ENCODE measurements at places on chromosomes 4 and X.

- no peak for DNase-seq
These were observed 157.1 kb upstream of the FTHL17 start for GRCh38 chrX:31228909-31229308.

GRCh38 chr4:63589796-63590195, 819.5 kb downstream of the TECRL start:
- DNase-seq = no peak

- DNase-seq = no peak
These were observed 89.0 kb downstream of the SMIM20 start for GRCh38 chr4:26003056-26003455.

DNA sequence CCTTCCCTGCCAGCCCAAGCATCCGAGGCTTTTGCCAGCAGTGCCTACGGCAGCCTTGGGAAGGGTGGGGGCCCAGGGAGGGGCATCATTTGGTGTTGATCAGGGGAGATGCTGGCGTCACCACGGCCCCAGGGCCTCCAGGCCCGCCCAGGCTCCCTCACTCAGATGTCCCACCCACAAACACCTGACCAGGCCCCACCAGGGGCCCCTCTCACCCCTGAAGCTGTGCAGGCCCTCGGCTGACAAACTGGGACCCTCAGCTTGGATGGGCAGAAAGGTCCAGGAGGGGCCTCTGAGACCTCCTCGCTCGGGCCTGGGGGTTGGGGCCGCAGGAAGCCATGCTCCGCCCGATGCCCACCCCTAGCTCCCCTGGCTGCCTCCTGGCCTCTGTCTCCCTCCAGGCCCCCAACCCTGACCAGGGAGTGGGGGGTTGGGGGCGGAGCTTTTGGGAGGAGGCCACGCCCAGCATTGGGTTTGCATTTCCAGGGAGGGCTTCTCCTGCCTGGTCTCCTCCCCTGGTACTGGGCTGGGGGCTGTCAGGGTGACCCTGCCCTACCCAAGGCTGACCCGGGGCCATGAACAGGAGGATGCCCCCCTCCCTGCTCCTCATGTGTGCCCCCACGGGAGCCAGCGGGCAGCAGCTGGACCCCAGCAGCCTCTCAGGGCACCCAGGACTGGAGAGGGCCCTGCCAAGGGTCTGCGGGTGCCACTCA, 33.4 kb upstream of the SPON2 start:
- no peak for DNase-seq

DNA sequence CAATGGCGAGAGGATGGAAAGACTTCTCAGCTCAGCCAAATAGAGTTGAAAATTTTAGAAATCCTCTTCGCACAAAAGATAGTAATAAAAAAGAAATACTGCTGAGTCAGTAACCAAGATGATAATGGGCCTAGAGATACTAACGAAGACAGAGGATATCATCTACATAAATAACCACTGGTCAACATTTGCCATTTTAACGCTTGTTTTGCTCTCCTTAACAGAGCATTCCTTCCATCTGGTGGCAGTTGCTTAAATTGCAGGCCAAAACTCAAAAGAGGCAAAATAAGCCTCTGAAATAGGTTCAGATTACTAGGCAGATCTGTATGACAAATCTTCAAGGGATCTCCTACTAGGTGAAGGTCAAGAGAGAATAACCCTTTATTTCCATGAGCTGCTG, 51.7 kb upstream of the MCF2 start:
- DNase-seq = no peak

All from HFF-Myc (cell line).